Naive thymus-derived CD4-positive, alpha-beta T cell (primary cell): ENCODE measurements at places on chromosomes 3 and 15.

DNA sequence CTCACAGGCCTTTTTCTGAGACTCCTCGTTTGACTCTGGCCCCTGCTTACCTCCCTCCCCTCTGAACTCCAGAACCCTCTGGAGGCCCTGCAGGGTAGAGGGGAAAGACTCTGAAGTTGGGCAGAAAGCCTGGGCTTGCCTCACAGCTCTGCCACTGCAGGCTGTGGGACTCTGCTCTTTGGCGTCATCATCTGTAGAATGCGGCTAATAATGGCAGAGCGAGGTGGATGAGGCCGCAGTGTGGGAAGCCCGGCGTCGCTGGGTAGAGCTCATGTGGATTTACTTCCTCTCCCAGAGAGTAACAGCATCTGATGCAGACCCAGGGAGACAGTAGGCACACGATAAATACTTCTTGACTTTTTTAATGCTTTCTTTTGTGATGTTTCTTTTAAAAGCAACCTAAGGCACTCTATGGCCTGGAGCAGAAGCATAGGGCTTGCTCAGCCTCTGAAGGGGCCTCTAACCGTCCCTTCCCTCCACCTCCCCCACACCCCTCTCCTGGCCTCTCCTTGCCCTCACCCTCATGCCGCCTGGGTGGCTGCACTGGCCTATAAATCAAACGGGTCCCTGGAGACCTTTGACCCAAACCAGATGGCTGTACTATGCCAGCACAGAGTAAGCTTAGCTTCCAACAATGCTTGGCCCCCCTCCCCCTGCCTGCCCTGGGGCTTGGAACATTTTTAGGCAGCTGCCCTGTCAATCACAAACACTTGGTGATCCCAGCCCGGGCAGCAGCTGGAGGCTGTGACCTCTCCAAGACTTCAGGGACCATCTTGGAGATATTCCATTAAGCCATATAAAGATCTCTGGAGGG lies 32.9 kb downstream of the SPSB4 start:
- no peak for DNase-seq

- DNase-seq, result no peak
Measured at GRCh38 chr3:70982700-70983140, 600.8 kb downstream of the FOXP1 start.

GRCh38 chr15:48307586-48307985 lies 23.6 kb upstream of the DUT start:
- DNase-seq, result no peak

- DNase-seq, result no peak
Measured at GRCh38 chr15:37794947-37795346, 139.5 kb upstream of the TMCO5A start.

DNA sequence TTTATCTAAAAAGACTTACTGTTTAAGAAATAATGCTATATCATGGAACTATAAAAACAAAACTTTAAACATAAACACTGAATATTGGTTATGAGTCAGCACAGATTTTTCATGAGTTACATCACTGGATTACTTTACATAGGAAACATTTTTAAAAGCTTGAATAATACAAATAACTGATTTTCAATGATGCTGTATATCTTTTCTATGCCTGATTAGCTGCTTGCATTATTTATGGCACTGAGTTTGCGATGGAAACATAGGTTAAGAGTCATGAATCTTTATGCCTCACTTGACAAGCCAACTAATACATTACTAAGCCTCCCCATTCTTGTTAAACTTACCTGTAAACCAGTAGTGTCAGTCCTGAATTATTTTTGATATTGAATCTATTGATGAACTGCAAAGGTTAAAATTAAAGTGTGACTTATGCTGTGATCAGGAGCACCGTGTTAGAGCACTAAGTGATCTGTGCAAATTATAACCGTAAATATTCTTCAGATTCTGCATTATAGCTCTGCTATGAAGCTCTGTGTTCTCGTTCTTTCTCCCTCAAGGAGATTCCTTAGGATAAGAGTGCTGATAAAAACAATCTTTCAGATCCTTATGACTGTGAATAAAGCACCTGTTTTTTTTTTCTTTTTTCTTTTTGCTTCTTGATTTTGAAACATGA lies 437.3 kb upstream of the BCHE start:
- DNase-seq, result no peak

DNA sequence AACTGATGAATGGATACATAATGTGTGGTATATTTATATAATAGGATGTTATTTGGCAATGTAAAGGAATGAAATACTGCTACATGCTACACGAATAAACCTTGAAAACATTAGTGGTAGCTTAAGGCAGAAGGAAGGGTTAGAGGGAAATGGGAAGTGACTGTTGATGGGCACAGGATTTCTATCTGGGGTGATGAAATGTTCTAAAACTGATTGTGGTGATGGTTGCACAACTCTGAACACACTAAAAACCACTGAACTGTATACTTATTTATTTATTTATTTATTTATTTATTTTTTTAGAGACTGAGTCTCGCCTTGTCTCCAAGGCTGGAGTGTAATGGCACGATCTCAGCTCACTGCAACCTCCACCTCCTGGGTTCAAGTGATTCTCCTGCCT lies 24.8 kb upstream of the SHISA5 start:
- no peak for DNase-seq

- no peak for DNase-seq
Measured at GRCh38 chr15:87599616-87600015, 656.9 kb downstream of the NTRK3 start.

DNA sequence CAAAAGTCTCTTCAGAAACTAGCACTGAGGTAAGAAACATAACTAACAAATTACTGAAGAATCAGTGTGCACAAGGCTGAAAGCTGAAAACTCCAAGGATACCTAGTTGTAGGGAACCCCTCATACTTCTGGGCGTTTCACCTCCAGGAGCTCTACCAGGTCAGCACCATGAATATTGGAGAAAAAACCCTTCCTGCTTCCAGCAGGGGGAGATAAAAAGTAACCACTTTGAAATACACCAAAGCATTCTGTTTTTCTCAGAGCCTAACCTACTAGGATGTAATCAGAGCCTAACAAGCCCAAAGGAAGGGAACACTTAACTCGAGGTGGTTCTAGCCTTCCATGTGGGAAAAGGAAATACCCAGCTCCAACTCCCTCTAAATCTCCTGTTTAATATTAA lies 175.8 kb upstream of the MME start:
- DNase-seq, result no peak

- no peak for DNase-seq
Measured at GRCh38 chr3:170532573-170532972, 53.3 kb downstream of the SLC7A14 start.

- DNase-seq, result no peak
Measured at GRCh38 chr3:139325551-139325950, 18.3 kb upstream of the MRPS22 start.

DNA sequence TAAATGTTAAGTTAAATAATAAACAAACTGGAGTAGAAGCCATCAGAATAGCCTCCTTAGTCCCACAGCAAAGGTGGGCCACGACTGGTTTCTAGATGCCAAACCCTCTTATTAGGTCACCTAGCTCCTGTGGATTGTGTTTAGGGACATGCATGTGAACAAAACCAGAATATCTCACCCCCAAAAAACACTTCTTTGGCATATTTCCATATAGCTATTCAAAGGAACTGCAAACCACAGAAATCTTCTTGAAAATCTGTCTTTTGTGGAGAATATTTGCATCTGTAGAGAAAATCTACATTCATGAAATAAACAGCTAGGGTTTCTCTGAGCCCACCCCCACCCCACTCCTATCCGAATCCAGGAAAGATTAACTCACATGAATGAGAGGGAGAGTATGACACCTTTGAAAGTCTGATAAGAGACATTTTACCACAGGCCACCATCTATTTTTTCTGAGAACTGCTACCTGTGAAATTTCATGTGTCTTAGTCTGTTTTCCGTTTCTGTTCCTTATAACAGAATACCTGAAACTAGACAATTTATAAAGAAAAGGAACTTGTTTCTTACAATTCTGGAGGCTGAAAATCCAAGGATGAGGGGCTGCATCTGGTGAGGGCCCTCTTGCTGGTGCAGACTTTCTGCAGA lies 159.4 kb downstream of the NEK10 start:
- DNase-seq, result no peak

DNA sequence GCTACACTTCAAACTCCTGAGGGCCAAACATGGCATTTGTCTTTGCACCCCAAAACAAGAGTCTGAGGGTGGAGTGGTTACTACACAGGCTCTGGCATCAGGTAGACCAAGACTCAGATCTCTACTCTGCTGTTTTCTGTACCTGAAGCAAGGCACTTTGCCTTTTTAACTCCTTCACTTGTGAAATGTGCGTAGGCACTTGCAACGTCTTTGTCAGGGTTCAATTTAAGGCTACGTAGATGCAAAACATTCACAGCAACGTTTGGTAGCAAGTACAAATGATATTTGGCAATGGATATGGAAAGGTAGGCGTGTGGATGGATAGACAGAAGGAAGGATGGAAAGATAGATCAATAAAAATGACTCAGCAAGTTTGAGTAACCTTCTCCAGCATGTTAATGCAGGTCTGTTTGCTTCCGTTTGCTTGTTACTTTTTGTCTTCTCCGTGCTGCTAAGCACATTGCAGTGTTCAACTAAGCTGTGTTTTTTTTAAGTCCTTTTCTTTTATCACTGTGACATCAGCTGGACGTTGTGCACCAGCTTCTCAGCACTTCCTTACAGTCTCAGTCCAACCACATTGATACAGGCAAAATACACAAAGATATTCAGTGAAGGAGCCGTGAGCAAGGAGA lies 100.7 kb downstream of the LRTM1 start:
- DNase-seq, result no peak

- no peak for DNase-seq
Measured at GRCh38 chr15:70562906-70563305, 200.5 kb downstream of the UACA start.

DNA sequence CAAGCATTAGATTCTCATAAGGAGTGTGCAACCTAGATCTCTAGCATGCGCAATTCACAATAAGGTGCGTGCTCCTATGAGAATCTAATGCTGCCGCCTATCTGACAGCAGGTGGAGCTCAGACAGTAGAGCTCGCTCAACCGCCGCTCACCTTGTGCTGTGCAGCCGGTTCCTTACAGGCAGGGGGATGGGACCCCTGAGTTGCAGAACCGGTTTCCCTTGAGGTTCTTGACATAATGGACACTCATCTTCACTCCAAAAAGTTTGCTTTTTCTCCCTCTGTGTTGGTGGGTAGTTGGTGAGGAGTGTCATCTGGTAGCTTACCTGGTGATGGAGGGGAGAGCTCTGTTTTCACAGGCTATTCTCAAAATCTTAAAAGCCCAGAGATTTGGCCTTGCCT lies 324.0 kb upstream of the TBL1XR1 start:
- DNase-seq, result no peak

- DNase-seq, result no peak
Measured at GRCh38 chr15:36614016-36614415, 34.6 kb downstream of the CDIN1 start.

- no peak for DNase-seq
Measured at GRCh38 chr15:87896936-87897335, 359.6 kb downstream of the NTRK3 start.

DNA sequence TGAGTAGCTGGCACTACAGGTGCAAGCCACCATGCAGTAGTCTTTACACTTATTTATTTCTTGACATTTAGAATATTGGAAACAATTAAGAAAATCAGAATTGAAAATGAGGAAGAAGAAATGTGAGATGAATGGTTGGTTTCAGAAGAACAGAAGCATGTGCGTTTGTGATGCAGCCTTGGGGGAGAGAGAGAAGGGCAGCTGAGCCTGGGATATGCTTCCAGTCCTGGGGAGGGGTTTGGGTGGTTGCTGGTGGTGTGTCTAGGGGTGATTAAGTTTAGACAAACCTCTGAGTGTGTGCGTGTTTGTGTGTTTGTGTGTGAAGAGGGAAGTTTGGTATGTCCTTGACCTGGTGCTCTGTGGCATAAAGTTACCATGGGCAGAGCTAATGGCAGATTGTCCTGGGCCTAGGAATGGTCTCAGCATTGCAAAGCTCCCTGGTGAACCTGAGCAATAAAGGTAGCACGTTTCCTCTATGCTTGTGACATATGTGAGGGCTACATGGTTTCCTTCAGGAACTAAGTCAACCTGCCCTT lies 35.6 kb downstream of the CTSH start:
- no peak for DNase-seq

DNA sequence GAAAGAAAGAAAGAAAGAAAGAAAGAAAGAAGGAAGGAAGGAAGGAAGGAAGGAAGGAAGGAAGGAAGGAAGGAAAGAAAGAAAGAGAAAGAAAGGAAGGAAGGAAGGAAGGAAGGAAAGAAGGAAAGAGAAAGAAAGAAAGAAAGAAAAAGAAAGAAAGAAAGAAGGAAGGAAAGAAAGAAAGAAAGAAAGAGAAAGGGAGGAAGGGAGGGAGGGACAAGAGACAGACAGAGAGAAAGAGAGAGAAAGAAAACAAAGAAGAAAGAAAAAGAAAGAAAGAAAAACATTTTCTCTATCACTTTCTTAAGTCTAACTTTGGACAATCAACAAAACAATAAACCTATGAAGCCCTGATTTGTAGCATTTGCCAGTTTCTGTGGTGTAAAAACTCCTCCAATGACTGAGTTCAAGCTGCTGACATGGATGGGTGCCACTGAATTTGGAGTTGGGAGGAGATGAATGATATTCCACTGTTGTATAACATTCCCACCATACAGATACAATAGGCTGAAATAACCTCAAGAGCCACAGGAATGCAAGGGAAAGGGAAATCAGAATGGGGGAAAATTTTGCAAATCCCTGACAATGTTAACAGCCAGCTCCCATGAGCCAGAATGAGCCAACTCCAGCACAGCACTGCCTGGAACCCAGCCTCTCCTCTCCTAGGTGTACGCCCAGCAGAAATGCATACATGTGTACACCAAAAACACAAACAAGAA lies 15.0 kb upstream of the RTP3 start:
- no peak for DNase-seq

DNA sequence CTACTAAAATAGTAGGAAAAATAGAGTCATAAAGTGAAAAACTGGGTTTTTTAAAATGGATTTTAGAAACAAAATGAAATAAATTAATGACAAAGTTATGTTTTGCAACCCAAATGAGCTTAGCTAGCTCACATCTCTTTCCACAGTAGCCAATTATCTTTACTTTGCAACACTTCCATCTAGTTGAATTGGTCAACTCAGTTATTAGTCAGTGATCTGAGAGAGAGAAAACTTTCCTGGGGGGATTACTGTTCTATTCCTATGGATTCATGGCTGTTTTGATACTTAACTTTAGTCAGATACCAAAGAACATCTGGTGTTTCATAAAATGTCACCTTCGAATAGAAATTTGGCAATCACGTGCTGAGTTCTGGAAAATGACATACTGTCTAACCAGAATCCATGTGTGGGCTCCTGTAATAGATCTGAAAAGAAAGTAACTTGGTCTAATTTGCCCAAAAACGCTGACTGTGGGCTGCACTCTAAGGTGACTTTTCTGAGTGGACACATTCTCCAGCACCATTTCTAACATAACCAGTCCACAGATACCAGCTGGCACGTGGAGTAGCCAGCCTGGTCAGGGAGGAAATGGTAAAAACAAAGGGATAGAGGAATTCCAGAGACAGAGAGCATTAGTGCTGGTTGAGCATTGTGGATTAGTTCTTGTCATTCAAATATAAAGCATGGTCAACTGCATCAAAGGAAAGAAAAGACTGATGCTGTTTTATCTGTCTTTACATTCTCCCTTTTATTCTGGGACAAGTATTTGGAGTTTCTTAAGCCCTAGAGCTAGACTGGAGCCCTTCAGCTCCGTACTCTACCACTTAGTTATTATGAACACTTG lies 45.2 kb upstream of the CCDC80 start:
- no peak for DNase-seq

- DNase-seq, result no peak
Measured at GRCh38 chr15:73915082-73915481, 11.2 kb upstream of the LOXL1 start.
